Caudate nucleus (tissue), 63 donors: ENCODE measurements at places on chromosomes 7 and 10.

DNA sequence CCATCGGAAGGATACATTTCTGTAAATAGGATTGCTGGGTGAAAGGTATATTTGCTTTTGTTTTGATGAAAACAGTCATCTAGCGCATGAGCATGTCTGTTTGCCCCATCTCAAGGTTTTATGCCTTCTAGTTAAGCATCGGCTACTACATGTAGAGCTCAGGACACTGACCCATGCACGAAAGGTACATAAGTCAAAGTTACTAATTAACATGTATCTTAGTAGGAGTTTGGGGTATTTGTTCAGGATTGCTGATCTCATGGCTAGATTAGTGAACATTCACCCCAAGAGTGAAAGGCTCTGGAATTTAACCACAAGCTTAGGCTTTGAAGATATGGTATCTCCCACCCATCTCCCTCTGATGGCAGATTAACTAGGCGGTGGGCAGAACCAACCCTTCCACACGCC lies 91.5 kb downstream of the RBM20 start:
- no peak for DNase-seq

DNA sequence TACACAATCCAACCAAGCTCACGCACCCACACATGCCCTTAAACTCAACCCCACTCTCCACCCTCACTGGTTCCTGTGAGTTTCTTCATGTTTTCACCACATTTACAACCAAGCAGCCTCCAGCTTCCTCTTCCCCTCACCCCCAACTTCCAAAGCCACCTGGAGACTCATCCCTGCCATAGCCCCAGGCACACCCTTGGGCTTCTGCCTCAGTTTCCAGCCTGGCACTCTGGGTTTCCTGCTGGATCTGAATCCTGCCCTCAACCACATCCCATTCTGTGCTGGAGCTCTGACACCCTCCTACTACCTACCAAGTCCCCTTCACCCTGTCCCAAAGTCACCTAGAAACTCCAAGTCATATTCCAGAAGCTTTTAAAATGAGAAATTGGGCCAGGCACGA lies 29.4 kb downstream of the CCDC3 start:
- DNase-seq: no peak

DNA sequence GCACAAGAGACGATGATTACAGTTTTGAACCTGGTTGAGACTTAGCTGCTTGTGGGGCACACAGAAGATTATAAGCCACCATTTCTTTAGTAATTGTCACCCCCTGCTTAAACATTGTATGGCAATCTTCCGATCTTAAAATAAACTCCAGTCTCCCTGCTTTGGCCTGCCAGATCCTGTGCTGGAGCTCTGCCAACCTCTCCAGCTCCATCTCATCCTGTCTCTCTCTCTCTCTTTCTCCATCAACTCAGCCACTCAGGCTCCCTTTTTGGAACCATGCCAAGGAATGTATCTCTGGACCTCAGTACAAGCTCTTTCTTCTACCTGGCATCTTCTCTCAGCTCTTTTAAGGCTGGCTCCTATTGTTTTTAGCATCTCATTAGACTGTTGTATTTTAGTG lies 1053.2 kb downstream of the REEP3 start:
- DNase-seq: no peak

DNA sequence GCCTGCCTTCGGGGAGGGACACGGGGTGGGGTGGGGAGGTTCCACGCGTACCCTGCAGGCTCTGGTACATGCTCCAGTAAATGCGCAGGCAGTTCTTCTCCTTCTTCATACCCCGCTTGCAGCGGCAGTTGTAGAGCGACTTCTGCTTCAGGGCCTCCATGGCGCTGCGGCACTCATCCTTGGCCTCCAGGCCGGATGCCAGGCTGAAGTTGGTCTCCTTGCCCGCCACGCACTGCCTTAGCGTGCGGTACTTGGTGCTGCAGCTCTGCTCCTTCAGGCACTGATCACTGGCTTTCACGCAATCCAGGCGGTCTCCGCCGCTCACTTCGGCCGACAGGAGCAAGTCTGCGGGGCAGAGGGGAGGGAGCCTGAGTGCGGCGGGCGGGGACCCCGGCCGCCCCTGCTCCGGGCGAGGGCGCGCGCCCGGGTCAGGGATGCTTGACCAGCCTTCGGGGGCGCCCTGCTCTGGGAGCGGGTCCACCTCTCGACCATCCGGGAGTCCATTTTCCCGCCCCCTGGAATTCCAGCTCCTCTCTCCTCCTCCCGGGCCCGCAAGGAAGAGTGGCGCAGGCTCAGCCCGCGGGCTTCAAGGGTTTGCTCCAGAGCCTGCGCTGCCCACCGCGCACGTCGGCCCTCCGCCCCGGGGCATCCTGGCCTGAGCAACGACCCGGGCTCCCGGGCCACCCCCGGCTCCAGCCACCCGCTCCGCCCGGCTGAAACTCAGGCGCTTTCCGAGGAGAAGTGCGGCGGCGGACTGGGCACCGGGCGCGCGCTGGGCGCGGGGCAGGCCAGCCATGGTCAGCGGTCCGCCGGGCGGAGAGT lies 2.0 kb downstream of the GFRA1 start:
- no peak for DNase-seq

DNA sequence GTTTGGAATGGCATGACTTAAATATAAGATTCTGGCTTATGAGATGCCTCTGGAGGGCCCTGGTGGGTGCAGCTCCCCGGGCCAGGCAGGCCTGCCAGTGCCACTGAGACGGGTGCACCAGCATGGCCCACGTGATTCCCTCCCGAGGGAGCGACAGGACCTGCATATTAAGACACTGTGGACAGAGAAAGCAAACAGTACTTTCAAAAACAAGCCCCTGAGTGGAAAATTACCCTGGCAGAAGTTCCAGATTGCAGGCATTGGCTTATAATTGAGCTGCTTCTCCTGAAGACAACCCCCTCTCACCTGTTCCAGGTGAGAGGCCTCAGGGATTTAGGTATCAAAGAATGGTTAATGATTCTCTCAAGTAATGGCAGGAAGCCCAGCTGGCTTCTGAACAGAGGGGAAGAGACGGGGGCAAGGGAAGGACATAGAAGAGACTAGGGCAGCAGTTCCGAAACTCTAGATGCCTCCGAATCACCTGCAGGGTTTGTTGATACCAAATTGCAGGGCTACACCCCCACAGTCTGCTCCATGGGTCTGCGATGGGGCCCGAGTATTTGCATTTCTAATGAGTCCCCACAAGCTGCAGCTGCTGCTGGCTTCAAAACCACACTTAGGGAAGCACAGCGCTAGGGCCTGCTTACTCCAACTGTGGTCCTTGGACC lies 66.0 kb upstream of the DOCK1 start:
- DNase-seq: peak; percentile 84

DNA sequence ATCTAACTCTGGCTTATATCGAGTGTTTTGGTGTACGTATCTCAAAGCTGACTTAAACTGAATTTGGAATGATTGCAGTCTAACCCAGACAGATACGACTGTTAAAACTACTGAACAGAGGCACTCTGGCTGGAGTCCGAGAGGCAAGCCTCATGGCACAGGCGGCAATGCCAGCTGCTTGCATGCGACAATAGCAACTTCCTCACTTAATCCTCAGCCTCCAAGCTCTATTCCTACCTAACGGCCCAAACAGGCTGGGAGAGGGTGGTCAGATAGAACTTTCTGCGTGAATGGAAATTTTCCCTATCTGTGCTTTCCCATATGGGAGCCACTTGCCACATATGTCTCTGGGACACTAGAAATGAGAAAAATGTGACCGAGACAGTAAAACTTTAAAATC lies 292.0 kb upstream of the KLF6 start:
- DNase-seq: no peak

DNA sequence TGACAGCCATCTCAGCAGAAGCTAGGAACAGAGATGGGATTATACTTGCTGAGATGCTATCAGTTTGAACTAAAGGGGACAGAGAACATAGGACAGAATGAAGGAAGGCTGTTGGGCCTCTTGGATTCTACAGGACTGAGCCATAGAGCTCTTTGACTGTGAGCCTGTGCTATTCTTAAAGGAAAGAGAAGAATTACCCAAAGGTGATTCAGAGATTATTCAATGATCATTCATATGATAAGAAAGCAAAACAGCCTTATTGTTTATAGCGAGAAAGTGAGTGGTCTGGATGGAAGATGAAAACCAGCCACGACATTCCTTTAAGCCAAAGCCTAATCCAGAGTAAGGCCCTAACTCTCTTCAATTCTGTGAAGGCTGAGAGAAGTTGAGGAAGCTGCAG lies 69.7 kb upstream of the NEUROD6 start:
- no peak for DNase-seq

DNA sequence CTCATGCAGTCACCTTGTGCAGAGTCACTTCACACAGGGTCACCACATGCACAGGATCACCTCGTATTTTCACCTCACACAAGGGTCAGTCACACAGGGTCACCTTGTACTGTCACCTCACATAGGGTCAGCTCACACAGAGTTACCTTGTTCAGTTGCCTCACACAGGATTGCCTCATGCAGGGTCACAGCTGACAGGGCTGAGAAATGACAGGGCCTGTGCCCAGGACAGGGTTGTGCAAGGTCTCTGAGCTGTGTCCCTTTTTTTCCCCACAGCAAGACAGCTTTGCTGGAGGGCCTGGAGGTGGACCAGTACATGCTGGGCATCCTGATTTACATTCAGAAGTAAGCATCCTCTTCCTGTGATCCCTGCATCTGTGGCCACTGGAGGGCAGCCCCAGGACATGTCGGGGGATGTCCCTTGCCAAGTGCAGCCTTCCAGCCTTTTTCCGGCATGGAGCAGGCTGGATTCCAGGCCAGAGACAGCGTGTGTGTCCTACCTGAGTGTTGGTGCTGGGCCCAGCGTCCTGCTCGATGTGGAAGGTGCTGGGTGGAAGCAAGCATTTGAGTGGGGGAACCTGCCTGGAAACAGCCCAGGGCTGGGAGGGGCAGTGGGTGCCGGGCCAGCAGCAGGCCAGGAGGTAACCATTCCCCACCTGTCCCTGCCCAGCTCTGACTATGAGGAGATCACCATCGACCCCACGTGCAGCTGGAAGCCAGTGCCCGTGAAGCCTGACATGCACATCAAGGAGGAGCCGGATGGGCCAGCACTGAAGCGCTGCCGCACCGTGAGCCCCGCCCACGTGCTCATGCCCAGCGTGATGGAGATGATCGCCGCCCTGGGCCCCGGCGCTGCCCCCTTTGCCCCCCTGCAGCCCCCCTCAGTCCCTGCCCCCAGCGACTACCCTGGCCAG lies 16.3 kb downstream of the ZMIZ2 start:
- no peak for DNase-seq

GRCh38 chr10:10326116-10326515 lies 691.6 kb upstream of the CELF2 start:
- no peak for DNase-seq

- DNase-seq: no peak
Measured at GRCh38 chr7:157189405-157189804, 50.7 kb downstream of the UBE3C start.

DNA sequence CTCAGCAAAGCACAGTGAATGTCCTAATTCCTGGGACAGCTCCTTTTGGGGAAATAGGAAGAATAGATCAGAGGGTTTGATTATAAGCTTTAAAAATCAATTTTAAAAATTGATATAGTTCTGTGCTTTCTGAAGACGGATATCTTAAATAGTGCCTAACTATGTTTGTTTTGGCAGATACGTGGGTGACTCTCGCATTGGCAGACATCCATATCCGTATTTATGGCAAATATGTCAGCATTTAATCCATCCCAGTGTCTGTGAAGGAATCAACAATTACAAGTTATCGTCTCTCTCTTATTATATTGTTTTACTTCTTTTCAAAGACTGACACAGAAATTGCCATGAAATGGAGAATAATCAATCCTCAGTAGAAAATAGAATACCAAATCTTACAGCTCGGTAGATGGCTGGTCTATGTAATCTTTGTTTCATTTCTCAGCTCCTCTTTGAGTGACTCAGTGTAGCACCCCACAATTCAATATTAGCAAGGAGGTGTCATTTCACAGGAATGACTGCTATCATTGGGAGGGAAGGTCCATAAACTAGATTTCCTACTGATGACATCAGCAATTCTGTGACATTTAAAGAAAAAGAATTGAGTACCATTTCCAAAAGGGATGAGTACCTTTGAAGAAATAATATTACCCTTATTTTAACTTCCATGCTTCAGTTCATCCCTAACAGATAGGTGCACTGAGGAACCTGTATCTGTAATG lies 186.4 kb upstream of the NFE2L3 start:
- DNase-seq: no peak

DNA sequence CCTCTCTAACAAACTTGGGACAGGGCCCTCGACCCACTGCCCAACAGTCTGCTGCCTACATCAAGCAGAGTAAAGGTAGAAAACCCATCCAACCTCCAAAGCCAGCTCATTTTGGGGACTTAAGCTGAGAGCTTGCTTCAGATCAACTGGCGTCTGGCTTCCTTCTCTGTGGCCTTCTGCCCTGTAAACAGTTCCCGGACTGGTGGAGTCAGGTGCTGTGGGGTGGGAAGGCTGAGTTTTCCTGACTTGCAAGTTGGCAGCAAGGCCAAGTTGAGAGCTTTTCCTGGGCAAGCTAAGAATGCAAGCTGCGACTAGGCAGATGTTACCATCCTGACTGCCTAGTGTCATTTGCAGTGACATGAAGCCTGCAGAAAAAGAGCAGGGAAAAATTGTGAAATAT lies 3.7 kb downstream of the GALNT17 start:
- no peak for DNase-seq

- DNase-seq: no peak
Measured at GRCh38 chr10:116891208-116891607, 41.9 kb downstream of the ENO4 start.

DNA sequence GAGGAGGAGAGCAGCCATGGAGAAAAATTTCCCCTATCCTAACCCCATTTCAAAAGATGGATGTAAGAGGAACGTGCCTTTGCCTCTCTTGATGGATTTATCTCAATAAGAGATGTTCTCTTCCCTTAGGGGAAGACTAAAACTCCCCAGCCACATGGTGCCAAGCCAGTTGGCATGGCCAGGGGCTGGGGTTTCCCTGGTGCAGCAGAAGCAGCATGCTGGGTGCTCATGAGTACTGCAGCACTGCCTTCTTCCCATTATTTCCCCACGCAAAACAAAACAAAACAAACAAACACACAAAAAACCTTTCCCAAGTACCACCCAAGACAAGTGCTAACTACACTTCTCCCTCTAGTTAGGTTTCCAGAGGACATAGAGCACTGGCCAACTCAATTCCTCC lies 97.2 kb downstream of the DOCK4 start:
- no peak for DNase-seq

DNA sequence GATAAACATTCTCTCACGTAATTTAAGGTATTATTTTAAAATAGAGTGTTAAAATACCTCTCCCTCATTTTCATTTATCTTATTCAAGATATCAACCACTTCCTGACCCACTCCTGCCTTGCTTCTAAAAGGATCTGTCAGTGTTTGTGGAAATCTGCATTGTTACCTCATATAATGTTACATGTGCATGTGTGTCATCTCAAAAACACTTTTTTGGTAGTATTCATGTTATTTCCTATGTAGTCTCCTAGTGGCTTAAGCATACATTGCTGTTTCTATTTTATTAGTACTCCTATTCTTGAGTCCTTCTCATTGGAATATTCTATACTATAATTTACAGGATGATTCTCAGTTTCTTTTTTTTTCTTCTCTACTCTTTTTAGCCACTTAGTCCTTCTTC lies 1360.7 kb upstream of the CELF2 start:
- DNase-seq: no peak
